NCI-H69 (cell line): ENCODE measurements at places on chromosomes 1 and 21.

DNA sequence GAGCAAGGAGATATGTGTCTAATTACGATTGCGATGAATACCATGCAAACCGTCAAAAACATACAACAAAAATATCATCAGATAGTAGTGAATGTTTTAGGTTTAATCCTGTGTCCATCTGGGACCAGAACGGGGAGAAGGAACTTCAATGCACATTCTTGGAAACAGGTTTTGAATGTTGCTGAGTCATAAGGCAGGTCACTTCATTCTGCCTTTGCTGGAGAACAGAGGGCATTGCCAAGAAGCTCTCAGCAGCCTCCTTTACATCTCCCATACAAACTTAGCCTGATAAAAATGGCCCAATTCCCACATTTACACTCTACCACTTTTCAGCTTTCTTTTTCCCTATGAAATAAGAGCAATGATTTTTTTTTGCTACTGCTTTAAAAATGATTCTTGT is 78.0 kb upstream of the KCNJ6 start:
- DNase-seq = no peak

DNA sequence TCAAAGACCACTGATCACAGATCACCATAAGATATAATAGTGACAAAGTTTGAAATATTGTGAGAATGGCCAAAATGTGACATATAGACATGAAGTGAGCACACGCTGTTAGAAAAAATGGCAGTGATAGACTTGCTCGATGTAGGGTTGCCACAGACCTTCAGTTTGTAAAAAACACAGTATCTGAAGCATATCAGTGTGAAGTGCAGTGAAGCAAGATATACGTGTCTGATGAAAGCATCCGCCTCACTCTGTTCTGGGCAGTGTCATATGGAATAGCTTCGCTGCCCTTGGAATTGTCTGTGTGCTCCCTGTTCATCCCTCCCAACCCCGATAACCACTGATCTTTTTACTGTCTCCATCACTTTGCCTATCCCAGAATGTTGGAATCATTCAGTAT is 50.7 kb downstream of the GALNT2 start:
- no peak for DNase-seq

DNA sequence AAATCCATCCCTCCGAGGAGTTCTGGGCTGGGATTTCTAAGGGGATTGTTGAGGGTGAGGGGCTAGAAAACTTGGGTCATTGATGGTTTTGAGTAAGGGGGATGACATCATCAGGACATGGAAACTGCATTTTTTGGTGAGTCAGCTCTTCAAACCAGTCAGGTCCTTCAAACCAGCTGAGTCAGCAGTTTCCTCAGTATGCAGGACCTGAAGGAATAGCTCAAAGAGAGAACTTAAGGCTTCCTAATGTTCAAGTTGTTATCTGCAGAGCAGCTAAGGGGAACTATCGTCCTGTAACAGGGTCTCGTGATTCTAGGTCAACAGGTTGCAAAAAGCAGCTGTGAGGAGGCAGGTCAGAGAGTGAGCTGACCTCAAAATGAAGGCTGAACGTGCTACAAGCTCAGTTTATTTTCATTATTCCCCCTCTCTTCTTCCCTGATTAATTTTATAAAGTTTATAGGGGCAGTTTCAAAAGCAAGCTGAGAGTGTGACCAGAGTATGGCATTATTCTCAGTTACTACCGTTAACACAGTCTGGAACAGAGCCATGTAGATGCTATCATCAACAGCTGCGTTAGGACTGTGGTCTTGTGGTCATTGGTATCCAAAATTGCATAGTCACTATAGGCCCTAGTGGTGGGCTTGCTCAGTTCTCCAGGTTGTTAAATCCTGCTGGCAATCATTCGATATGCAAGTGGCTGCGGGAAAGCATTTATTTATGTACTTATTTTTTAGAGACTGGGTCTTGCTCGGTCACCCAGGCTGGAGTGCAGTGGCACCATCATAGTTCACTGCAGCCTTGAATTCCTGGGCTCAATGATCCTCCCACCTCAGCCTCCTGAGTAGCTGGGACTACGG is 10.7 kb upstream of the SDC3 start:
- DNase-seq = no peak

- no peak for DNase-seq
These were observed 1.2 kb downstream of the ASCL5 start for GRCh38 chr1:201125800-201126199.

DNA sequence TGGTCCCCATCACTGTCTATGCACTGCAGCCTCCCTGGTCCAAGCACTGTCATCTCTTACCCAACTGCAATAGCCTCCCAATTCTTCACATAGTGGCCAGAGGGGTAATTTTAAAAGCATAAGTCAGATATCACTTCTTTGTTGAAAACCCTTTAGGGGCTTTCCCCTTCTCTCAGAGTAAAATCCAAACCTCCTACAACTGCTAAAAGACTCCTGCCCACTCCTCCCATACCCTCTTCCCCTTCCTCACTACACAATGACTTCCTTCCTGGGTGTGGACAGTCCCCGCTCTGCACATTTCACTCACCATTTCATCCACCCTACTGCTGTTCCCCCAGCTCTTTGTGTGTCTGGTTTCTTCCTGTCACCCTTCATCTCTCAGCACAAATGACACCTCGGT is 8.3 kb downstream of the MCOLN2 start:
- DNase-seq = no peak

GRCh38 chr1:75980972-75981897 is 49.0 kb upstream of the ASB17 start:
- DNase-seq = no peak

DNA sequence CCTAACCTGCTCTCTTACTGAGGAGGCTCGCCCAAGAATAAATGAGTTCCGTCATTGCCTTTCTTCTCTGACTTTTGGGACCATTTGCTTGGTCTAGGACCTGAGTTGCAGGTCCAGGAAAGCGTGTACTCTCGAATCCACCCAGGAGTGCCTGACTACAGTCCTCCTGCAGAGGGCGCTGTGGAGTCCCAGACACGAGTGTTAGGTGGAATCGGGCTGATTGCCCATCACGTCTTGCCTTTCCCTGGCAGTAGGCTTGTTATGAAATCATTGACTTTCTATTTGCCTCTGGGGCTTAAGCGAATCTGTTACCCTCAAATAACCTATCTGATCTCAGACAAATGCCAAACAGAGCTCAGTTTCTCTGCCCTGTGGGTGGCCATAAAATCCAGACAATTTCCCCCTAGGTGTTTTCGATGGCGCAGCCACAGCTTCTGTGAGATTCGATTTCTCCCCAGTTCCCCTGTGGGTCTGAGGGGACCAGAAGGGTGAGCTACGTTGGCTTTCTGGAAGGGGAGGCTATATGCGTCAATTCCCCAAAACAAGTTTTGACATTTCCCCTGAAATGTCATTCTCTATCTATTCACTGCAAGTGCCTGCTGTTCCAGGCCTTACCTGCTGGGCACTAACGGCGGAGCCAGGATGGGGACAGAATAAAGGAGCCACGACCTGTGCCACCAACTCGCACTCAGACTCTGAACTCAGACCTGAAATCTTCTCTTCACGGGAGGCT is at the start of gene IL20:
IL20 (plus strand) TSS at position 685 of the 733 bp plus-strand sequence. CDS start 230 bp downstream, outside the sequence.
- DNase-seq = peak; percentile 82

DNA sequence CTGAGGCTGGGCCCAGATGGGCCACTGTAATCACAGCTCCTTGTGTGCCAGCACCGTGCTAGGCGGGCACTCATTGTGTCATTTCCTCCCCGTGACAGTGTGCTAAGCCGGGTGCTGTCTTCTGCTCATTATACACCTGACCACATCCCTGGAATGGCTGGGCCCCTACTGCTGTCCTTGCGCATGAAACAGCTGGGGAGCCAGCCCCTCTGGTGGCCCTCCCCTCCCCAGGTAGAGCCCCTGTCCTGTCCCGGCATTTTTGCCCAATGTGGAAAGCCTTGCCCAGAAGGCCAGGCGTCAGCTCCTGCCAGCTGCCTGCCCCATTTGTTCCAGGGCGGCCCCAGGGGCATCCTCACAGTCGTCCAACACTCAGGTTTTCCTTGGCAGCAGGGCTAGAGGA is 107.4 kb upstream of the CASZ1 start:
- peak; percentile 26 for DNase-seq

DNA sequence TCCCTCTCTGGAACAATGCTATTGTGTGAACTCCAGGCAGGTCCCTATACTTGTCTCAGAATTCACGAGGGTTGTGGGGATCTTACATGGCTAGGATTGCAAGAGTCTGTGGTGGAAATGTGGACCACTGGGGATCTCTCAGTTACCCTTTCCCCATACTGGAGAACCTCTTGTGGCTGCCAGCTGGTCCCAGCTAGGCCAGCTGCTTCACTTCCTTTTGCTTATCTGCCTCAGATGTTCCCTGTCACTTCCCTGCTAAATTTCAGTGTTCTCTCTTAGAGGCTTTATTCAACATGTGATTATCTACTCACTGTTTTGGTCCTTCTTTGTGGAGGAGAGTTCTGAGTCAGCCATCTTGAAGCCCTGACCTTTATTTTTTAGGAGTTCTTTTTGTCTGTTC is 75.9 kb upstream of the SAMD13 start:
- no peak for DNase-seq

DNA sequence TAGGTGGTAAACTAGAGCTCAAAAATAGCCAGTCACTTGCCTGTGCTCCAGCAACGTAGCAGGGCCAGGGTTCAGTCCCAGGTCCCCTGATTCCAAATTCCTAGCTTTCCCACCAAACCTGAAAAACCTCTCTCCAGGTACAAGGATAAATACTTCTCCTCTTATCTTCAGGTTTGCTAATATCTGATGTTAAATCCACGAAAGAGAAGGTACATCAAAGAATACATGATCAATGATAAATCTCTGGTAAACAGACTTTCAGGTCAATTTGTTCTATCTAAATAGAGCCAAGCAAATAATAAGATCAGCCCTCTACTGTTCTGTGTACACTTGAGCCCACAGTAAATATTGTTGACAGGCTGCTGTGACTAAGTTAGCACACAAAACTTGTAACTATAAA is 52.1 kb upstream of the AKT3 start:
- DNase-seq = peak; percentile 11

GRCh38 chr1:231335663-231336602 is 1.7 kb downstream of the EXOC8 start:
- peak; percentile 28 for DNase-seq

DNA sequence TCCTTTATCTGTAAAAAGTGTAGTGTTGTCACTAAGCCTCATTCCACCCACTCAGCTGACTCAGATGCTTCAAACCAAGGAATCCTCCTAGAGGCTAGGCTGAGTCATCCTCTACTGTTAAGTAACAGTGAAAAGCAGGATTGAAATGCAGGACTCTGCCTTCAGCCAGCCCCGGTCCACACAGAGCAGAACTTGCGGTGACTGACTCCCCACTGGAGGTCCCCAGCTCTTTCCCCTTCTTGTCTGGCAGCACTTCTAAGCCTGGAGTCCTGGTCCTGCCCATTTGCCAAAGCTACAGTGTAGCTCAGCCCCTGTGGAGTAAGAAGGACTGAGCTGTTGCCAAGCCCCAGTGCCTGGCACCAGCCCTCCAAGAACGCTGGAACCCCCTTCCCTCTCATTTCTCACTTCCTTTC is 1.7 kb downstream of the RAB7B start:
- no peak for DNase-seq

DNA sequence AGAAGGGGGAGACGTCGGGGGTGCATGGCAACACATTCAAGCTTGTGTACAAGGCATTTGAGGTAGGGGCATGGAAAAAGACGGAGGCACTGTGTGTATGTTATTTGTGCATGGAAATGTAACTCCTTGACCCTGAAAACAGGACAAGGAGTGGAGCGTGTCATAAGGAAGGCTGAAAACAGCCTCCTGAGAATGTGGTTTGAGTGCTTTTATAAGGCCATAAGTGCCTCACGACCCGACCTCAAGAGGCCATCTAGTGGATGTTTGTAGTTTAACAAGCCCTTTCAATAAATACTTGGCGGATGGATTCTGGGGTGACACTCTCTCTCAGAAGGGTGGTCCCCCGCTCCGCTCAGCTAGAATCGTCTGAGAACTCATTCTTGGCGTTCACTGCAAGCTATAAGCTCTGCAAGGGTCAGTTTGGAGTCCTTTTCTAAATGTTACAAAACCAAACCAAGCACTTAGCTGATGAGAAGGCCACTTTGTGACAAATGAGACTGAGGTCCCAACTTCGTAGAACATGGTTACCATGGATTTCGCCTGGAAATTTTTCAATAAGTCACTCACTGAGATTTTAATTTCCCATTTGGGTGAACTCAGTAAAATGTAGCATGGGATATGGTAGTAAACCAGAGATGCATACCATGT is 38.8 kb upstream of the CLCA4 start:
- DNase-seq = peak; percentile 46

DNA sequence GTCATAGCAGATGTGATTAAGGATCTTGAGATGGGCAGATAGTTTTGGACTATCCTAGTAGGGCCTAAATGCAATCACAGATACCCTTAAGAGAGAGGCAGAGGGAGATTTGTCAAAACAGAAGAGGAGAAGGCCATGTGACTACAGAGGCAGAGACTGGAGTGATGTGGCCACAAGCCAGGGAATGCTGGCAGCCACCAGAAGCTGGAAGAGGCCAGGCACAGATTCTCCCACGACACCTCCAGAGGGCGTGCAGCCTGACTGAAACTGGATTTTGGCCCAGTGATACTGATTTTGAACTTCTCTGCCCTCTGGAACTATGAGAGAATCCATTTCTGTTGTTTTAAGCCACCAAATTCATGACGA is 52.1 kb upstream of the EPS8L3 start:
- DNase-seq = no peak

GRCh38 chr1:30409476-30410152 is 313.8 kb downstream of the MATN1 start:
- no peak for DNase-seq

- no peak for DNase-seq
These were observed 242.5 kb upstream of the AJAP1 start for GRCh38 chr1:4411862-4412261.

DNA sequence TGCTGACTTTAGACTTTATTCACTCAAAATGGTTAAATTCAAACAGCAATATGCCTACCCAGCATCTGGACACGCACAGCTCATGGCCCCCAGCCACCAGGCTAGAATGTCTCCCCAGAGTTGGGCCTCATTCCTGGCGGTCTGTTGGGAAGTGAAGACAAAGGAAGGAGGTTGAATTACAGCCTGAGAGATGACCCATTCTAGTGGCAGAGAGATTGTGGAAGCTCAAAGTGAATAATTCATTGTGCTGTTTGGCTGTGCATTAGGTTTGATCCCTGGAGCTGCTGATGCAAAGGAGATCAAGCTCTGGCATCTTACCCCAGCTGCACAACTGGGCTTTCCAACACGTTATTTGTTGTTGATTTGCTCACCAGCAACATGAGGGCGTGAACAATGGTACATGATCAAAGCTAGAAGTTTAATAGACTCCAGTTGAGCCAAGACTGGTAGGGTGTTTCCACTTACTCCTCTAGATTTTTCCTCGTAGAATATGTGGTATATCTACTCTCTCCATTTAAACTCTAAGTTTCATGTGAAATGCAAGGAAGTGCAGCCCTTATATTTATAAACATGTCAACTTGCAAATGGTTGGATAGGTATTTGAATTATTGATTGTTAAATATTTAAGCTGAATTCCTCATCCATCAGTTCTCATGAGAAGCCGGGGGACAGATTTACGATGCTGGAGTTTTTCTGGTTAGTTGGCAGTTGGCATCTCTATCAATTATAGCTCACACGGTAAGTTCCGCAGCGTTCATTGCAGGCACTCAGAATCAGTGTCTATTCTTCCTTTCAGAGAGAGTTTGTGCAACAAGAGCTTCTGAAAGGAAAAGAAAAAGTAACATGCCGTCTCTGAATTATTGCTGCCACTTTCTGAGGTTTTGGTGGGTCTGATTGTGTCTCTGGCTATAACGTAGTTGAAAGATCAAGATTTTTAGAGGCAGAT is 222.7 kb downstream of the TM2D1 start:
- DNase-seq = no peak
